ENCODE measurements at places on chromosomes 2 and 18. TPM values are rescaled to one million over a fixed set of nuclear protein-coding genes. Genes with fewer than 3 reads are reported as not detected.

DNA sequence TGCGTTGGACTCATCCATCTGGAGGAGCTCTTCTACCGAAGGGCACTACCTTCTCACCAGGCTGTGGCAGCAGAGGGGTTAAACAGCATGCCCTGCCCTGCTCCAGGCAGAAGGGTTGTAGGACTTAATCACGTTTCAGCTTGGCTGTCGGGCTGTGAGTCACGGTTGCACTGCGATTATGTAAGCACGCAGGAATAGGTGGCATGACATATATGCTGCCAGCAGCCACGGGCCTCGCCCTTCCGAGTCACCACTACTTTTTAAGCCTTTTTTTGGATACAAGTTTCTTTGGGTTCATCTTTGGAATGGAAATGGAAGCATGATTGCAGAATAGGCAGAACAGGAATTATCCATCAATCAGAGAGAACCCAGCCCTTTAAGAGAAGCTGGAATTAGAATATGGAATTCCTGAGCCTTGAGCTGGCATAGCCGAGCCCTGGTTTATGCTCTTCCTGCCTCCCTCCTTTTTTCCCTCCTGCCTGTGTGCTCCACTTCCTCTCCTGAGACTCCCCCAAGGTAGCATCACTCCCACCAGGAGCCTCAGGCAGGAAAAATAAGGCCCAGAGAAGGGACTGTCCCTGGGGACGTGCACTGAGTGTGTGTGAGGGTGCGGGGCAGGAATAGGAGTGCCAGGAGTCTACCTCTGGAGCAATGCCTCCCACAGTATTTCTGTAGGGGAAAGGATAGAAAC is 86.8 kb downstream of the SEMA4F start:
- no peak for DNase-seq

RESP18 gene
- not detected for total RNA-seq

TRPM8 gene
- 0.47 TPM for total RNA-seq

PROC gene
- total RNA-seq: not detected

GEN1 gene
- 11.7 TPM for total RNA-seq

PKDCC gene
- total RNA-seq: 16.2 TPM

HOXD4 gene
- total RNA-seq: not detected

ZSWIM2 gene
- total RNA-seq: 1.2 TPM

- peak; percentile 20 for DNase-seq
Measured at GRCh38 chr2:42095923-42096408, 48.1 kb downstream of the PKDCC start.

- no peak for DNase-seq
Measured at GRCh38 chr2:35522450-35522849, 833.1 kb upstream of the CRIM1 start.

GRCh38 chr2:15041429-15041837 is 408.9 kb downstream of the LRATD1 start:
- peak; percentile 34 for DNase-seq

C2orf78 gene
- not detected for total RNA-seq

GRCh38 chr2:229240984-229241491 is 30.0 kb downstream of the PID1 start:
- DNase-seq: no peak

CIDEA gene
- 3.3 TPM for total RNA-seq

MAL gene
- not detected for total RNA-seq

APOB gene
- 0.62 TPM for total RNA-seq

NGEF gene
- 22.8 TPM for total RNA-seq

DNA sequence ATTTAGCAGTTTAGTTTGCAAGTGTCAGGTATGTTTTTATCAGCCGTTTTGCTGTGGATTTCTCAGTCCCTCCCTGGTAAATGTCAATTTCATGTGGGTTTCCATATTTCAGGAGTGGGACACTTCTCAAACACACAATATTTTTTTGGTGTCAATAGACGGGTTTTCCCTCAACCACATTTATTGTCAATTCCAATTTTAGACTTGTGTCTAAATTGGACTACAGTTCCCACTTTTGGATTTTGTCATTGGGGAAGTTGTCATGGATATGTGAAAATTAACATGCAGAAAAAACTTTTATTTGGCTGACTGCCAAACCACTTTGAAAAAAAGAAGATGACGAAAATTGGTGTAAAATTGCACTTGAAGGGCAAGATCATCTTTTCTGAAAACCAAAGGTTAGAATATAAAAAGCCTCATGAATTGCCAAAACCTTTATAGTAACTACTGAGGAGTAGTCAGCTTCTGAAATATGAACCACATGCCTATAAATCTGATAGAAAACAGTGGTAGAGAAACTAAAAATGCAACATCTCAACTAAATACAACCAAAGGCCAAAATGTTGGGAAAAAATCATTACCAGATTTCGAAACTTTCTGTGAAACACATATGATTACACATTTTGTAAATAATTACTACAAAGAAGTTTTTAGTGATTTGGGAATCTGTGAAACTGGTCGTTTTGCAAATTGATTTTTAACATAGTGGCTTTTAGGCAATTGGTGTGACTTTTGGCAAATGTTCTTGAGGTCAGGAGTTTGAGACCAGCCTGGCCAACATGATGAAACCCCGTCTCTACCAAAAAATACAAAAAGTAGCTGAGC is 106.4 kb downstream of the BCL2L11 start:
- DNase-seq: no peak

FN1 gene
- total RNA-seq: 85.5 TPM

MGAT4A gene
- 40.7 TPM for total RNA-seq

AQP12A gene
- not detected for total RNA-seq

LYPD6B gene
- 12.5 TPM for total RNA-seq

DNA sequence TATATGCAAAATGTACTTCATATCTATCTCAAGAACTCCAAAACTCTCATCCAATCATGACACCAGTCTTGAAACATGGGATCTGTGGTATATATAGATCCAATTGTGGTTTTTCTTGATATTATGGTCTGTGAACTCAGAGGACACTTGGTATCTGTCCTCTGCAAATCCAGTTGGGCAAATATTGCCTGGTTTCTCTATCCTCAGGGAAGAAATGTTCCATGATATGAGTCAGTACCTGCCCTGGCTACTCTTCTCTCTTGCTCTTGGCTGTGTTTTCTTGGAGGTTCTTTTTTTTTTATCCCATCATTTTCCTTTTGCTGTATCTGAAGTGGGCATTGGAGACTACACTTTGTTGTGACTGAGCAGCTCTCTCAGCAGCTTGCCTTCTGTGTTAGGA is 10.9 kb downstream of the NBEAL1 start:
- no peak for DNase-seq

- no peak for DNase-seq
Measured at GRCh38 chr2:230503798-230504197, 87.8 kb downstream of the SP100 start.

GPR39 gene
- 5.0 TPM for total RNA-seq

TRAF3IP1 gene
- total RNA-seq: 10.5 TPM

RTKN gene
- total RNA-seq: 6.7 TPM

Data from occipital lobe (tissue), 3 donors.